ENCODE measurements at places on chromosomes 7 and 10. TPM values are rescaled to one million over a fixed set of nuclear protein-coding genes. Genes with fewer than 3 reads are reported as not detected.

CPA5 gene
- total RNA-seq, result not detected

CDC123 gene
- 53.7 TPM for total RNA-seq

STEAP1 gene
- total RNA-seq, result 30.1 TPM

ZNF488 gene
- total RNA-seq, result 0.52 TPM

LIPN gene
- not detected for total RNA-seq

GIMAP2 gene
- total RNA-seq, result 2.1 TPM

VWDE gene
- total RNA-seq, result 0.13 TPM

CHAT gene
- total RNA-seq, result not detected

GATAD1 gene
- total RNA-seq, result 31.1 TPM

HBP1 gene
- 95.7 TPM for total RNA-seq

SVIL gene
- 16.4 TPM for total RNA-seq

DLX5 gene
- 0.13 TPM for total RNA-seq

NRCAM gene
- 22.7 TPM for total RNA-seq

AS3MT gene
- total RNA-seq, result 1.8 TPM

PNLIPRP3 gene
- under 0.01 TPM for total RNA-seq

SEMA3D gene
- total RNA-seq, result 1.6 TPM

CRYGN gene
- not detected for total RNA-seq

GPR146 gene
- total RNA-seq, result 3.7 TPM

CBX3 gene
- 89.8 TPM for total RNA-seq

Measured in epithelial cell of alveolus of lung (primary cell).